Stimulated activated CD4-positive, alpha-beta T cell treated with anti-CD3 and anti-CD28 coated beads, Interleukin-1b, Interleukin-23, amount 100 ng/mL, for 1 hour (primary cell): ENCODE measurements at places on chromosomes 5 and 9.

- no peak for DNase-seq
Observed at GRCh38 chr9:2411459-2412215, 209.9 kb upstream of the VLDLR start.

DNA sequence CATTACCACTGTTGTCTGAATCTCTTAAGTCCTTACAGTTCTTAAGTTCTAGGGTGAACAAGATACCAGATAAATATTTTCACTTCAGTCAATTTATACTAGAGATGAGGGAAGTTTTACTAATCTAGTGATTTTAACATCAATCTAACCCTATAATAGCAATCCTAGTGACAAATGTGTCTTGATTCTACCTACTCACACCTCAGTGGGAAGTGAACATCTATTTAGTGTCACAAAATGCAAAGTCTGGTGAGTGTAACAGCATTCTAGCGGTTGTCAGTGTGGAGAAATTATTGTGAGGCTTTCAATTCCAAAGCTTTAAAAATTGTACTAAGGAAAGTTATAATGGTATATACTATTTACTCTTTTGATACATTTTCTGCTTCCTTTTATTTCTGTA, 225.8 kb upstream of the CYLC2 start:
- no peak for DNase-seq

- DNase-seq = no peak
Observed at GRCh38 chr9:131017067-131017466, 8.1 kb downstream of the LAMC3 start.

GRCh38 chr9:68793605-68794343, 88.7 kb downstream of the PIP5K1B start:
- no peak for DNase-seq

- DNase-seq = no peak
Observed at GRCh38 chr5:140575309-140575708, 10.7 kb downstream of the SLC35A4 start.

GRCh38 chr5:59487068-59487686, 406.3 kb downstream of the PDE4D start:
- no peak for DNase-seq

DNA sequence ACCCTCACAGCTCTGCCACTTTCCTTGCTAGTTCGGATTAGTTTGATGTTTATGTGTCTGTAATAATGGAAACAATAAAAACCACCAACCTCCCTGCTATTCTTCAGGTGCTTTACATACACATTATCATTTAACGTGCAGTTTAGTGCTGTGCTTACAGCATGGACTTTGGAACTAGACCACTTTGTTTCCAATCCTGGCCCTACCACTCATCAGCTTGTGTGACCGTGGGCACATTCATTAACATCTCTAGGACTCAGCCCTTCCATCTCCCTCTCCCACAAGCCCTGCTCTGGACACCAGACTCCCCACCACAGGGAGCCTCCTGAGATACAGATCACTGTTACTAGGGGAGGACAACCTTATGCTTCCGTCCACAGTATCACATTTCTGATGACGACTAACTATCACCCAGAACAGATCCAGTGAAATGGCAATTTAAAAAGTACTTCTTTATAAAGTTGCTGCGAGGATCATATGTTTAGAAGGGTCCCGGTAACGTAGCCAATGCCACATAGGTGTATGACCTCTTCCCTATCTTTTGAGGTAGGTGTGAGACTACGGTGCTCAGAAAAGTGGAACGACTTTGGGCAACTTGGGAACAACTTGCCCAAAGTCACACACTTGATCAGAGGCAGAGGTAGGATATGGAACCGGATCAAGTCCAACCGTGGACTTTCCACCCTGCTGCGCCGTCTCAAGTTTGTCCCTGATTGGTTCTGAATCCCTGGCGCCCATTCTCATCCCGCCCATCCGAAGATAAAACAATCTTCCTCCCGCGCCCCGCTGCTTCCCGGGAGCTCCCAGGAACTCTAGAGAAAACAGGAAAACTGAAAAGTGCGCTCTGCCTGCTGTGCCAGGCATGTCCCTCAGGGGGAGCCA, 132.4 kb upstream of the NIPBL start:
- no peak for DNase-seq

GRCh38 chr9:120161776-120162175, 418.2 kb downstream of the CDK5RAP2 start:
- no peak for DNase-seq

DNA sequence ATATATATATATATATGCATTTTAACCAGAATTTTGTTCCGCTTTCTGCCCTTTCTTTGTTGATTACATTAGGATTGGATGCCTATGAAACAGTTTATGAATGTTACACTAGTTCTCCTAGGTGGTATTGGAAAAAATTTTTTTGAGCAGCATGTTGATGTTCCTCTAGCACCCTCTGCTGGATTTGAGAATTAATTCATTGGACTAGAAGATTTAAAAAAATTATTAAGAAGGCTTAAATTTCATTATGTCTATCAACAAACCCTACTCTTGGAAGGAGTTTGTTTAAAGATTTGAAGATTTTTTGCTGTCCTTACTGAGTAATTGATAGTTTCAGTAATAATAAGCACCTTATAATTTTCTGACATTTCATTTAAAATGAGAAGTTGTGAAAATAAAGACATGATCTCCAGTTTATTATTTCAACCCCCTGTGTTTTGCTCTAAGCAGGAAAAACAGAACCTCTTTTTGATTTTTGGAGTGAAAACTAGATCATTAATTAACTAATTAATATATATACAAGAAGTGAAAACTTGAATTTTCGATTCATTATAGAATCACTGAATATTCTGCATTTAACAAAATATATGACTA, 89.6 kb downstream of the CCDC171 start:
- DNase-seq = no peak

GRCh38 chr9:75903785-75904360, 13.4 kb downstream of the PCSK5 start:
- DNase-seq = no peak

DNA sequence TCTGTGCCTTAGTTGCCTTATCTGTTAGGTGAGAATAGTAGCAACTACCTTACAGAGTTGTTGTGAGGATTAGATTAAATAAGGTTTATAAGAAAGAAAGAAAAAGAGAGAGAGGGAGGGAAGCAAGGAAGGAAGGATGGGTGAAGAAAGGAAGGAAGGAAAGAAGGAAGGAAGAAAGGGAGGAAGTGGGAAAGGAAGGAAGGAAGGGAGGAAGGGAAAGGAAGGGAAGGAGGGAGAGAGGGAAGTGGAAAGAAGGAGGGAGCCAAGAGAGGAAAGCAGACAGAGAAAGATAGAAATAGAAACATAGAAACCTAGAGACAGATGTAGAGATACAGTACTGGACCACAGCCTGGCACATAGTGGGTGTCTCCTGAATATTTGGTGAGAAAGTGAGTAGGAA, 207.1 kb upstream of the TRIM32 start:
- no peak for DNase-seq

DNA sequence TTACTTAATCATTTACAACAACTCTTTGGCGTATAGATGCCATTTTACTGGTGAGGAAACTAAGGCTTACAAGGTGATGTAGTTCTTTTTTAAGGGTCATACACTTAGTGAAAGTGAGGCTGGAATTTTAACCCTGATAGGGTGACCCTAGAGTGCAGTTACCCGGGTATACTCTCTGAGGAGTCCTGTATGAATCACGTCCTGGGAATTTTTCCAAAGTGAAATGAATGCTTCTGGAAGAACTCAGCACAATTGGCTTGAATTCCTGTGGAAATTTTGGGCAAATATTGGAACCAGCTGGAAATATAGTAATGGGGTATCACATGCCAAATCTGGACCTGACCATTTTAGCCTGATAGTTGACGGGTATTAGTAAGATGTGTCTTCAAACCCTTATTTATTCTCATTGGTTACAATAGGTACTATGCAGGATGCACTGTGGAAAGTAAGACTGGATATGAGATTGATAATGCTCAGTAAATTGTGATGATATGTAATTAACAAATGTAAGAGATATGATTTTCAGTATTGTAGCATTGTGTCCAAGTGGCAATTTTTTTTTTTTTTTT, 14.8 kb downstream of the SUB1 start:
- no peak for DNase-seq

GRCh38 chr9:104206766-104207165, 112.7 kb downstream of the SMC2 start:
- DNase-seq = no peak

- DNase-seq = no peak
Observed at GRCh38 chr9:37141015-37141414, 20.6 kb downstream of the ZCCHC7 start.

GRCh38 chr5:156758011-156758791, 91.9 kb upstream of the PPP1R2B start:
- DNase-seq = no peak

- no peak for DNase-seq
Observed at GRCh38 chr5:61023131-61023530, 78.1 kb downstream of the NDUFAF2 start.

DNA sequence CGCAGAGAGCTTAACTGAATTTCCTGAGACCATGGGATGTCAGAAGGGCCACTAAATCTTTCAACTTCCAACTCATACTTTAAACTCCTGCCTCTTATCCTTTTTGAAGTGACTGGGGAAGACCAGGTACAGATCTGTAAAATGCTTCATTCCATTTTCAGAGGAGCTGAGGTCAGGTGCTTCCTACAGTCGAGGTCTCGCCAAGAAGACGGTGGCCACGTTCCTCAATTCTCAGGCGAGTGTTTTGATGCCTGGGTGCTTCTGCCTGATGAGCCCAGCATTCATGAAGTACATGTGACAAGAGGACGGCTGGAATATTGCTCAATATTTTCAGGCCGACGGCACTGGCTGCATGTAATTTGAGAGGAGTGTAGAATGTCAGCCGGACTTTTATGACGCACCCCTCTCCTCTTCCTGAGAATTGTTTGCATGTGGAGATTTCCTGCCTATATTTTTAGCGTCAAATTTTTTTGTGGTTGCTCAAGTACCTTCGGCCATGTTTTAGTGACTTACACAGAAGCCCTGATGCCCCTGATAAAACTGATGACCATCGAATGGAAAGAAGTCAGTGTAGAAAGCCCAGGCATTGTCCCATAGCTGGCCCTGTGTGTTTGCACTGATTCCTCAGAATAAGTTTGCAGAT, 38.8 kb upstream of the GLRX start:
- DNase-seq = no peak

- DNase-seq = no peak
Observed at GRCh38 chr9:130448035-130448624, 3.4 kb downstream of the ASS1 start.

DNA sequence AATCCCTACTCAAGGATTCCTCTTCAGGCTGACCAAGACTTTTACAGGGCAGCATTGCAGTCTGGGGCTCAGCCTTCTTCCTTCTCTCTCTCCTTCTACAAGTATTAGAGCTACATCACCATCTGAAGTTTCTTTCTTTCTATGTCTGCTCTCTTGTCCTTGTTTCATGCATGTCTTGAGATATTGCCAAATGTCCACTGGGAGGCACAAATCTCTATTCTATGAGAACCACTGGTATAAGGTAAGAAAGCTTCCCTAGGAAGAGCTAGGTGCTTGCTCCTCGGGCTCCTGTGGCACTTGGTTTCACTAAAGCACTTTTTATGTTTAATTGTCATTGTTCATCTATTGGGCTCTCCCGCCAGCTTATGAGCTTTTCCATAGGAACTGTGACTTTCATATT, 289.2 kb upstream of the PCSK5 start:
- no peak for DNase-seq

- DNase-seq = no peak
Observed at GRCh38 chr9:87876708-87877107, 6.0 kb upstream of the SPATA31E1 start.

GRCh38 chr5:68261169-68261568, 45.6 kb downstream of the PIK3R1 start:
- DNase-seq = no peak

DNA sequence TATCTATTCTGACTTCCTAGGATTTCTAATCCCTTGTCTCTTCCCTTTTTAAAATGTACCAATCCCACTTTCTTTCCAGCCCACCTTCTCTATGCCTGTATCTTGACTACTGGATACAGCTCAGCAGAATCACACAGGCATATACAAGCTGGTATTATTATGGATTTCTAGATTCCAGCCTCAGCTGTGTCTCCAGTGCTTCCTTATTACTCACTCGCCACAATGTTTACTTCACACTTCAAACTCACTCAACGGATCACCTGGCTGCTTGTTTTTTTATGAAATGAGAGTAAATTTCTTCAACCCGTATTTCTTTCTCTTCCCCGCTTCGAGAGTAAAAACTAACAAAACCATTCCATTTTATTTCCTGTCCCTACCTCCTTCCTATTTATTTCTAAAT, 38.8 kb downstream of the CWC27 start:
- no peak for DNase-seq

DNA sequence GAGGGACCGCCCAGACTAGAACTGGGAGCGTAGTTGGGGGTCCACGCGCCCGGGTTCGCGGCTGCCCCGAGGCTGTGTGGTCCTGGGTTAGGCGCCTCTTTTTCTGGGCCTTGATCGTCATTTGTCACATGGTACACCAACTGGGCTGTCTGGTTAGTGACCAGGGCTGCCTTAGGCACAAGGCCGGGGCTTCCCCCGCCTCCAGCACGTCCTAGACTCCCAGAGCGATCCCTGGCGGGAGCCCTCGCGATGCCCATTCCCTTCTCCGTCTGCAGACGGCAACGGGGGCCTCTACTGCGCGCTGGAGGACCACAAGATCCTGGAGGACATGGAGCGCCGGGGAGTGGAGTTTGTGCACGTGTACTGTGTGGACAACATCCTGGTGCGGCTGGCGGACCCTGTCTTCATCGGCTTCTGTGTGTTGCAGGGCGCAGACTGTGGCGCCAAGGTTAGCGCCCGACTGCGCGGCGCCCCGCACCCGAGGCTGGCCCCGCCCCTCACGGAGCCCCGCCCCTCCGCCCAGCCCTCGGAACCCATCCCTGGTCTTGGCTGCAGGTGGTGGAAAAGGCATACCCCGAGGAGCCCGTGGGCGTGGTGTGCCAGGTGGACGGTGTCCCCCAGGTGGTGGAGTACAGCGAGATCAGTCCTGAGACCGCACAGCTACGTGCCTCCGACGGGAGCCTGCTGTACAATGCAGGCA, 1.5 kb downstream of the UAP1L1 start:
- DNase-seq = no peak

DNA sequence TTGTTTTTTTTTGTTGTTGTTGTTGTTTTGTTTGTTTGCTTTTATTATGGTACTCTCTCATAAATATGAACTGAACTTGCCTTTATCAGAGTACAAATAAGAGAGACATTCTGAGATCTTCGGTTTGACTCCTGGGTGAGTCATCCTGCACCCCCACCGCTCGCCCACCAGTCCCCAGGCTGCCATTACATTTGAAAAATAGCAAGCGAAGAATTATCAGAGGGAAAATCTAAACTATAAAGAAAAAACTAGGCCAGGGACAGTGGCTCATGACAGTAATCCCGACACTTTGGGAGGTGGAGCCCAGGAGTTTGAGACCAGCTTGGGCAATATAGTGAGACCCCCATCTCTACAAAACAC, 122.1 kb upstream of the MAP3K1 start:
- DNase-seq = no peak

- no peak for DNase-seq
Observed at GRCh38 chr9:99859243-99859980, 37.7 kb downstream of the NR4A3 start.
